WTC11 (cell line): ENCODE measurements at places on chromosomes 16 and 17. TPM values are rescaled to one million over a fixed set of nuclear protein-coding genes. Genes with fewer than 3 reads are reported as not detected.

Gene TNK1
- total RNA-seq = 9.3 to 11.8 TPM (median 10.7 TPM) in 3 replicates

Gene KREMEN2
- total RNA-seq = 7.5 to 8.6 TPM (median 8.5 TPM) in 3 replicates

Gene KRTAP2-4
- total RNA-seq = not detected in 3 replicates

Gene TM4SF5
- total RNA-seq = not detected in 3 replicates

GRCh38 chr17:62666801-62667591 is 39.5 kb downstream of the MRC2 start:
- DNase-seq = peak; percentile 8

- no peak for DNase-seq
These were observed 791 bp upstream of the C17orf75 start for GRCh38 chr17:32342603-32343325.

- no peak for DNase-seq
These were observed 47.6 kb downstream of the ABAT start for GRCh38 chr16:8722025-8722348.

DNA sequence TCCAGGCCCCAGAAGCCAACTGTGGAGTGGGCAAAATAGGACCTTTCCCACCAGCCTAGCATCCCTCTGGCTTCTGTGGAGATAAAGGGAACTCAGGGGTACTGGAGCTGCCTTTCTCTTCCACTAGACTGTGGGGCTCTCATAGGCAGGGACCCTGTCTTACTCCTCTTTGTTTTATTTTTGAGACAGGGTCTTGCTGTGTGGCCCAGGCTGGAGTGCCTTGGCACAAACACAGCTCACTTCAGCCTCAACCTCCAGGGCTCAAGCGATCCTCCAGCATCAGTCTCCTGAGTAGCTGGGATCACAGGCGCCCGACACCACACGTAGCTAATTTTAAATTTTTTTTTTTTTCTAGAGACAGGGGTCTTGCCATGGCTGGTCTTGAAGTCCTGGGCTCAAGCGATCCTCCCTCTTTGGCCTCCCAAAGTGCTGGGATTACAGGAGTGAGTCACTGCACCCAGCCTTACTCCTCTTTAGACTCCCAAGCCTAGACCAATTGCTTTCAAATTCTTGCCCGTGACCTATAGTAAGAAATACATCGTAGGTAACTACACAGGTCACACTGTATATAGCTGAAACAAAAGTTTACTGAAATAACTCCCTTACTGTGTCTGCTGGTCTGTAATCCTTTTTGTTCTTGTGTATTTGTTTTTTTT is 2.6 kb downstream of the RAI1 start:
- no peak for DNase-seq

- DNase-seq = peak; percentile 70
These were observed 2.4 kb upstream of the USP36 start for GRCh38 chr17:78842881-78843565.
